ENCODE measurements at places on chromosomes 5 and 9. TPM values are rescaled to one million over a fixed set of nuclear protein-coding genes. Genes with fewer than 3 reads are reported as not detected.

SPINK5 gene
- total RNA-seq = 0.39 TPM

RLN2 gene
- not detected for total RNA-seq

ACTBL2 gene
- total RNA-seq = 0.16 TPM

MCTP1 gene
- total RNA-seq = 4.2 TPM

ENHO gene
- total RNA-seq = 1.4 TPM

IL6ST gene
- 17.7 TPM for total RNA-seq

ANKRD34B gene
- total RNA-seq = not detected

C9orf50 gene
- total RNA-seq = not detected

BTNL3 gene
- total RNA-seq = not detected

RAB3C gene
- not detected for total RNA-seq

MAPK9 gene
- 24.0 TPM for total RNA-seq

ANKRD20A1 gene
- not detected for total RNA-seq

C7 gene
- total RNA-seq = not detected

CLIC3 gene
- total RNA-seq = 17.0 TPM

C9orf152 gene
- 3.5 TPM for total RNA-seq

SPINK13 gene
- total RNA-seq = not detected

TRPM6 gene
- total RNA-seq = not detected

GMCL2 gene
- not detected for total RNA-seq

AGXT2 gene
- not detected for total RNA-seq

NR6A1 gene
- 4.7 TPM for total RNA-seq

TPRN gene
- total RNA-seq = 63.1 TPM

GGTA1 gene
- total RNA-seq = not detected

MYORG gene
- 29.5 TPM for total RNA-seq

SLC36A2 gene
- total RNA-seq = not detected

GNA14 gene
- 3.4 TPM for total RNA-seq

BARX1 gene
- not detected for total RNA-seq

ZFP2 gene
- not detected for total RNA-seq

ZFAND5 gene
- total RNA-seq = 236 TPM

Measured in HT-29 (cell line).